Inflammatory macrophage (primary cell): ENCODE measurements at places on chromosomes 13 and 19.

- DNase-seq = no peak
Measured at GRCh38 chr13:79533781-79534400, 52.9 kb downstream of the NDFIP2 start.

GRCh38 chr13:31869582-31869981 is 130.3 kb downstream of the RXFP2 start:
- no peak for DNase-seq

- no peak for DNase-seq
Measured at GRCh38 chr19:53664152-53664551, 32.4 kb downstream of the DPRX start.

- no peak for DNase-seq
Measured at GRCh38 chr19:43640424-43640757, 741 bp upstream of the CADM4 start.

DNA sequence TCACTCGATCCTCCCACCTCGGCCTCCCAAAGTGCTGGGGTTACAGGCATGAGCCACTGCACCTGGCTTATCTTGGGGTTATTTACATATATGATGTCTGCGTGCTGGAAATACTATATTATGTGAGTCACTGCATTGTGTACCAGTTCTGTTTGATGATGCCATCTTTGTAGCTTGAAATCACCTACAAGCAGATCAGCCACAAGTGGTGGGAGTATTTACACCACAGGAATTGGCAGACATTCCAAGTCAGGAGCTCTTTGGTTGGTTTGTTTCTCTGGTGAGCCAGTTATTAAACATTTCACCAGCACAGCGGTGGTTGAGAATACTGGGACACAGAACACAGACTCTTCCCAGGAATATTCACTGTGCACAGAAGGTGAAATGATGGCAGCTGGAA is 4.5 kb upstream of the TIMM44 start:
- DNase-seq = peak; percentile 20

DNA sequence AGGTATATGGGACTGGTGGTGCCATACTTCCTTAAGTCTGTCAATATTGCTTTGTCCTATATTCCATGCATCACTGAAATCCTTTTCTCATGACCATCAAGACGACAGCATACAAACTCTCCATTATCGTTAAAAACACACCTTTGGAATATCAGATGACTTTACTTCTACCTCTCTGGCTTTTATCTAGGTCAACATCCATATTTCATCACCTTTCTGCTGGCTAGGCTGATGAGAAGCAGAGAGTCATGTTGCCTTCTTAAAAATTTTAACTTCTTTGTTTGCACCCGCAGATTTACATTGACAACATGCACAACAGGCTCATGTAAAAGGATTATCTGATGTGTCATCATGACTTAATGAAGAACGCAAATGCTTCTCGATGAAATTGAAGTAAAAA is 771.4 kb downstream of the OLFM4 start:
- no peak for DNase-seq

DNA sequence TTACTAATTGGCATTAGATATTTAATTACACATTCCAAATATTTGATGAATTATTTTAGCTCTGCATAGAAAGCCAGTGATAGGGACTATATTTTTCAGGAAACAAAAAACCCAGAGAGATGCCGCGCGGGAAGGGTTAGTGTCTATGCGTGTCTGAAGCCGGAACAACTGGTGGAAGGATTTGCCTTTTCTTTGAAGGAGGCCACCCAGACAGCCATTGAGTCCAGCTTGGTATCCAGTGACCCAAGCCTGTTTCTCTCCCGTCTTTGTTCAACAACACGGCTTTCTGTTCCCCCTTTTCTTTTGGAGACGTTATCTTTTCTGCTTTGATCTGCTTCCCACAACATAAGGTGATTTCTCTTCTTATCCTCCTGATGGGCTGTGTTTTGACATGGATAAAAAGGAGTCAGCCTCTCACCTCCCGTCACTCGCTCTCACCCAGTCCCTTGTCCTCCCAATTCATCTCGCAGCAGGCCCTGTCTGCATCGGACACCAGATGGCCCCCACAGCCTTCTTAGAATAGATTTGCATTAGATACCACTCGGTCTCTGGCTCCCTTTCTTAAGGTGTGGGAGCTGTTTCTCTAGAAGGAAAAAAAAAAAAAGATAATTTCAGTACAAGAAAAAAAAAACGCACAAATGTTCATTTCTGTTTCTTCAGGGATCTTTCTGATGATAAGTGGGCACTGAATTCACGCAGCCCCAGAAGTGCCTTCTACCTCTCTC is 361.8 kb downstream of the ZNF536 start:
- DNase-seq = no peak

- DNase-seq = no peak
Measured at GRCh38 chr19:36876993-36877938, 26.6 kb downstream of the ZNF345 start.

GRCh38 chr13:40980461-40980860 is 38.7 kb downstream of the ELF1 start:
- DNase-seq = no peak

DNA sequence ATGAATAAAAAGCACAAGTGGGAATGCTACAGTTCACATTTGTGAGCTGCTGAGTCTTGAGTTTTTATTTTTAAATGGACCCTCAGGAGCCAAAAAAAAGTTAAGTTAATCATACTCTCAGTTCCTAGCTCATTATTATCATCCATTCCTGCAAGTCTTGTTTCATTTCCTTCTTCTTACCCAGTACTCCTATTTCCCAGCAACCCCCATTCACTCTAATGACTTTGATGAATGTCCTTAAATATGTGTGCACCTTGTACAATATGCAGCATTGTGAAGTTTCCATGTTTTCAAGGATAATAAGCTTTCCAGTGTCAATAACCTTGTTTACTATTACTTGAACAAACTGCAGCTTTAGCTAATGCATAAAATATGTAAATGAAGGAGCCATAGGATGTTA is 366.2 kb downstream of the DCT start:
- no peak for DNase-seq

DNA sequence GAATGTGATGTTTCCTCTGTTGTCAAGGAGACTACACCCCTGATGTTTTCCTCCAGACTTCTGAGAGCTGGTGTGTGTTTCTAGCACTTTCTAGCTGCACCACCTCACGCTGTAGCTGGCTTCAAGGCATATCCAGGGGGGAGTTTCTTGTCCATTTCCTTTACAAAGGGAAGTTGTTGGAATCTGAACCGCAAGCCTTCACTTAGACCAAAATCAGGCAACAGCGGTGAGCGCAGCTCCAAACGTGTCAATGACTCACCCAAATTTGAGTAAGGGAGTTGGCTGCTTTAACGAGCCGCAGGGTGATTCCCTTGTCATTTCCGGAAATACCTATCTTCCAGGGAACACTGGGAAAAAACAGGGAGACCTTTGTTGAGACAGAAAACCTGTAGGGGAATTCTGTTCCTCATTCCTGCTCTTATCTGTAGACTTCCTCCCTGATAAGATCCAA is 2.5 kb downstream of the LDLR start:
- peak; percentile 68 for DNase-seq

DNA sequence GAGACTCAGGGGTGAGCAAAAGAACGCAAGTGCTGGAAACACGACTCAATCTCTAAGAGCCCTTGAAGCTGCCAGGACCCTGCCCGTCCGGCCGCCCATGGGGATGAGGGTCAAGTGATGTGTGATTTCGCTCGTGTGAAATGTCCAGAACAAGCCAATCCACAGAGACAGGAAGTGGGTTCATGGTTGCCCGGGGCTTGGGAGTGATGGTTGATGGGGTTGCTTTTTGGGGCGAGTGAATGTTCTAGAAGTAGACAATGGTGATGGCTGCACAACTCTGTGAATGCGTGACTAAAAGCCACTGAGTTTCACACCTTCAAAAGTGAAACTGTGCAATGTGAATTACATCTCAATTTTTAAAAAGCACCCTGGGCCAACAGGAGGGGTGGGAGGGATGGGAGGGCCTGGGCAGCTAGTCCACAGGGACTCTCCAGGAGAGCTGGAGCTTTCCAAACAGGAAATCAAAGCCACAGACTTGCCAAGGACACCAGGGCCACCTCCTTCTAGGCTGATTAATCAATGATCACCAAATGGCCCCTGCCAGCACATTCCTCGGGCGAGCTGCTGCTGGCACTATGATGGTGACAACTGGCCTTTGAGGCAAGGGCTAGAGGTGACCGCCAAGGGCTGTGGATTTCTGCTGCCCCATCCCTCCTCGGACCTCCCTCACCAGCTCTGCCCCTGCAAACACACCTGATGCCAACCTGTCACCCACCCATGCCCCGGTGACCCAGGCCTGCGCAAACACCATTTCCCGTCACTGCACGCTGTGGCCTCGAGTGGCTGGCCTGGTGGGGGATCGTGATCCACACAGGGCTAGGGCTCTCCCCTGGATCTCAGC is 14.0 kb downstream of the DPP9 start:
- DNase-seq = no peak

DNA sequence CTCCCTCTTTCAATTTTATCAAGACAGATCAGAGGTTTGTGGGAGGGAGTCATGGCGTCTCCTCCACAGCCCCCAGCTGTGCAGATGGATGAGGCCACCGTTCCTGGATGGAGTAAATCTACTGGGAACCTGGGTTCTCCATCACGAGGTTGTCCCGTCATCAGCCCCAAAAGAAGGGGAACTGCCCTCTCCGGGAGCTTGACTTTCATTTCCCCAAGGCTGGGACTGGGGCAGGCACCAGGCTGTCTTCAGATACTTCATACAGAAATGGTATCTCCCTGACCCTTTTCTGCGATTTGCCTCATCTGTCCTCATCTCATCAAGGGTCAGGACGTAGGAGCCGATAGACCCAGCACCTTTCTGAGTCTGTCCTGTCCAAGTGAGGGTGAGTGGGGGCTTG is 9.8 kb downstream of the LILRB2 start:
- peak; percentile 90 for DNase-seq

DNA sequence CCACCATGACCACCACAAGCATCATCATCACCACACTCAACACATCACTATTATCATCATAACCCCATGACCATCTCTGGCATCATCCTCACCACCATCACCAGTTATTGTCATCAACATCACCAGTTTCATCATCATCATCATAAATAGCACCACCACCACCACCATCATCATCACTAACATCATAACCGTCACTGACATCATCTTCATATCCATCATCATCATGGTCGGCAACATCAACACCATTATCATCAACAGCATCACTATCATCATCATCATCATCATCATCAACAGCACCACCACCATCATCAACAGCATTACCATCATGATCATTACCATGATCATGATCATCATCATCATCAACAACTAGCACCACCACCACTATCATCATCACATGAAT is 67.2 kb downstream of the MBD3L1 start:
- no peak for DNase-seq

GRCh38 chr19:41799444-41800000 is 3.1 kb downstream of the CEACAM3 start:
- DNase-seq = no peak
